ENCODE measurements at places on chromosomes 7 and 10. TPM values are rescaled to one million over a fixed set of nuclear protein-coding genes. Genes with fewer than 3 reads are reported as not detected.

The VGF gene
- total RNA-seq: 0.30 TPM

DNA sequence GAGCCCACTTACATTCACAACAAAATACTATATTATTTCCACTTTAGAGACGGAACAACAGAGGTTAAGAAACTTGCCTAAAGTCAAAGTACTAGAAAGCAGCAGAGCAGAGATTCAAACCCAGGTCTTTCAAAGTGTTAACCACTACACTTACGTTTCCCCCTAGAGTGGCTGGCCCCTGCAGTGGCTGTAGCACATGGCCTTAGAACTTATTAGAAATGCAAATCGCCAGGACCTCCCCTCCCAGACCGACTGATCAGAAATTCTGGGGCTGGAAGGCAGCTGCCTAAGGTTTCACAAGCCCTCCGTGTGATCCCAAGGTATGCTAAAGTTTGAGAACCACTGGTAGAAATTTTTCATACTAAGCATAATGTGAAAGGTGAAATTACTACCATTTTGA, 8.1 kb downstream of the MPP7 start:
- peaks cover 3% of the 10 kb centered on the region for H3K27me3 ChIP-seq
- no peak overlapping the region for H3K4me3 ChIP-seq
- H3K4me1 ChIP-seq: peaks cover 7% of the 10 kb centered on the region
- no peak for DNase-seq
- H3K36me3 ChIP-seq: no peaks in the 10 kb centered on the region
- H3K27ac ChIP-seq: no peak overlapping the region

DNA sequence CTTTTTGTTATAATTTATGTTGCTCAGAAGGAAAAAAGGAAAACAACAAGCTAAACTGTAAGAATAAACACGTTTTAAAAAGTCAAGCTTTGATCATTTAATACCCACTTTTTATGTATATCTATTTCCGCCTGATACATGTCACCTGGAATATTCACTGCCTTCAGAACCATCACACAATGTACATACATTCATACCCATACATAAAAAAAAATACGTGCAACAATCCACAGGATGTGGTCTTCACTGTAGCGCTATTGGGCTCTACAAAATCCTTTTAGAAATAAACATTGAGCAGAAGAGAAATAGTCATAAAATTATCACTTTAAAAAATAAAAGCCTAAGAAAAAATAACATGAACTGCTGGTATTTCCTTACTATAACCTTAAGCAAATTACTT, 1078.9 kb upstream of the LRRTM3 start:
- no peak overlapping the region for H3K4me3 ChIP-seq
- no peaks in the 10 kb centered on the region for H3K4me1 ChIP-seq
- no peaks in the 10 kb centered on the region for H3K27me3 ChIP-seq
- no peak for DNase-seq
- no peak overlapping the region for H3K27ac ChIP-seq

- no peak for DNase-seq
- H3K27me3 ChIP-seq: no peaks in the 10 kb centered on the region
- H3K36me3 ChIP-seq: peaks cover 60% of the 10 kb centered on the region
- no peak overlapping the region for H3K27ac ChIP-seq
Measured at GRCh38 chr10:112429147-112429546, 17.6 kb downstream of the ZDHHC6 start.

The ARMC3 gene
- not detected for total RNA-seq

The DRGX gene
- total RNA-seq: not detected

DNA sequence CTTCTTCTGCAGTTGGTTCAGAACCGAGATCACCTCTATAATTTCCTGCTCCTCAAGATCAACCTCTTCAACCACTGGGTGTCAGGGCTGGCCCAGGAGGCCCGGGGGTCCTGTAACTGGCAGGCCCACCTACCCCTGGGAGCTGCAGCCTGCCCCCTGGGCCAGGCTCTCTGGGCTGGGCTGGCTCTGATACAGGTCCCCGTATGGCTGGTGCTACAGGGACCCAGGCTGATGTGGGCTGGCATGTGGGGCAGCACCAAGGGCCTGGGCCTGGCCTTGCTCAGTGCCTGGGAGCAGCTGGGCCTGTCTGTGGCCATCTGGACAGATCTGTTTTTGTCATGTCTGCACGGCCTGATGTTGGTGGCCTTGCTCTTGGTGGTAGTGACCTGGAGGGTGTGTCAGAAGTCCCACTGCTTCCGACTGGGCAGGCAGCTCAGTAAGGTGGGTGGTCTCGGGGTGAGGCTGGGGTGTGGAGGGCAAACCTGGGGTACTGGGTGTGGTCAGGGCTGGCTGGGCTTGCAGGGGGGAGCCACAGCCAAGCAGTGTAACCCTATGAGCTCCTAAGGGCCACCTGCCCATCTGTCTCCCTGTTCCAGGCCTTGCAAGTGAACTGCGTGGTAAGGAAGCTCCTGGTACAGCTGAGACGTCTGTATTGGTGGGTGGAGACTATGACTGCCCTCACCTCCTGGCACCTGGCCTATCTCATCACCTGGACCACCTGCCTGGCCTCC, 4.2 kb downstream of the TMEM270 start:
- H3K27me3 ChIP-seq: no peaks in the 10 kb centered on the region
- H3K27ac ChIP-seq: no peak overlapping the region
- no peak overlapping the region for H3K4me3 ChIP-seq

The STEAP2 gene
- total RNA-seq: not detected

DNA sequence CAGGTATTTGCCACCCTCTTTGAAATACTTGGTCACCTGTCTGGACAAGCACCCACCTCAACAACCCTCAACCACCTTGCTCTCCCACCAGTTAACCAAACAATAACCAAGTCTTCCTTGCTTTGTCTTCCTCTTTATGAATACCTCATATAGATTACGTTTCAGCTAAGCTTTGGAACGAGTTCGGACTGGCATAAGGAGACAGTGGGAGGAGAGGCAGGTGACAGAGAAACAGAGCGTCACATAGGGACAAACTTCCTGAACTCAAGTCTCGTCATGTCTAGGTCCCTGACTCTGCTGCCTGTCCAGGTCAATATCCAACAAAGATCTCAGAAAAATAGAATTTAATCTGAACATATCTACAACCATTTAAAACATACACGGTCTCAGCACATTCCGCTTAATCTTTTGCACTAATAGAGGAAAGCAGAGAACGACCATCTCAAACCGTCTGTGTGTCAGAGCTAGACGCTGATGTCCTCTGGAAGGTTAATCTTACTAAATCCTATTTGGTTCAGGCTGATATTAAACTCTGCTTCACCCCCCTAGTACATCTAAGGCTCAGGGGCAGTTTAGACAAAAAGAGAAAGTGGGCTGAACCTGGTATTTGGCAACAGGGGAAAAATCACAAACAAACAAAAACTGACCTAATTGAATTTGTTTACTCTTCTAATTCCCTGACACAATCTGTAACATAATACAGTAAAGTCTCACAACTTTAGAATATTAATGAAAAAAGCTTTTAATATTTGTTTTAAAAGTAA, 26.4 kb upstream of the SVOPL start:
- no peak for DNase-seq
- H3K36me3 ChIP-seq: no peaks in the 10 kb centered on the region
- no peak overlapping the region for H3K4me3 ChIP-seq
- H3K27ac ChIP-seq: no peak overlapping the region
